ENCODE measurements at places on chromosomes 16 and 17. TPM values are rescaled to one million over a fixed set of nuclear protein-coding genes. Genes with fewer than 3 reads are reported as not detected.
A peak's percentile ranks its signal among the peaks of the same experiment; 100 is the strongest.

GRCh38 chr17:77833769-77834168 lies 124.7 kb upstream of the TNRC6C start:
- DNase-seq: no peak

The DDX42 gene
- 67.2 TPM for total RNA-seq

The NEUROD2 gene
- total RNA-seq: not detected

The ZP2 gene
- total RNA-seq: not detected

DNA sequence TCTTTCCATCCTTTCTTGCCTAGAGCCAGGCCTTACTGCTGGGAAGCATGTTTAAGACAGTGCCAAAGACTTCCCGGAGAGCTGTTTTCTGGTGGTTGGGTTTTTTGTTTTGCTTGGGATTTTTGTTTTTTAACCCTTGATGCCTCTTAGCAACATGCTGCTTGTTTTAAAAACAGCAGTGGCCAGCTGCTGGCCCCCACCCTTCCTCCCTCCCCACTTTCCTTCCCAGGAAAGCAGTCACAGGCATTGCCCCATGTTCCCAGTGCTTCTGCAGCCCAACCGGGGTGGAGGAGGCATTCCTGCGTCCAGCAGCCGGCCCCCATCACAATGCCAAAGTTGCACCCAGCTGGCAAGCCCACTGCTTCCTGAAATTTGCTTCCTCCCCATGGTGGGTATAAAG lies 12.6 kb downstream of the TMEM132E start:
- DNase-seq: no peak

The CCDC144A gene
- total RNA-seq: 10.3 TPM

DNA sequence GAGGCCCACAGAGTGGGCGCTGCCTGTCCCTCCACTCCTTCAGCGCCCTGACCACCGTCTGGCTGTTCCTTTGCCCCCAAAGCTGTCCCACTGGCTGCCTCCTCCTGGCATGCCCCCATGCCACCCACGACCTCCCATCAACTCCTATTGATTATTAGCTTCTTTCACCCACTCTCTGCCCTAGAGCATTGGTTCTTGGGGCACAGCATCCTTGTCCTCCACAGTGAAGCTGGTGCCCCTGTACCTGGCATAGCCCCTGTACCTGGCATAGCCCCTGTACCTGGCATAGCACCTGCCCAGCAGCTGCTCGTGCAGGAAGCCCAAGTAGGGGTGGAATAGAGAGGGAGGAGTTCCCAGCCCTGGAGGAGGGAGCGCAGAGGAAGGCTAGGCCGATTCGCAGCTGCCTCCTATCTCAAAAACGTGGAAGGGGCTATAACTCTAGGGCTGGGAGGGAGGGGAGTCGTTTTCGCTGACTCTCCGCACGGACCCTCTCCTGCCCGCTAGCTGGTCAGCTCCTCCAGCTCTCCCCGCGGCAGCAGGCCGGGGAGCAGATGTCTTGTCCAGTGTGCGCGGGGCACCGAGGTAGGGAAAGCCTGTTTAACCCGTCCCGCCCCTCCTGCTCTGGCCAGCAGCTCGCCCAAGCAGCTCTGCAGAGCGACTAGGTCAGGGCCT lies 5.7 kb upstream of the ACTG1 start:
- peak; percentile 30 for DNase-seq

The XAF1 gene
- total RNA-seq: 1.7 TPM

DNA sequence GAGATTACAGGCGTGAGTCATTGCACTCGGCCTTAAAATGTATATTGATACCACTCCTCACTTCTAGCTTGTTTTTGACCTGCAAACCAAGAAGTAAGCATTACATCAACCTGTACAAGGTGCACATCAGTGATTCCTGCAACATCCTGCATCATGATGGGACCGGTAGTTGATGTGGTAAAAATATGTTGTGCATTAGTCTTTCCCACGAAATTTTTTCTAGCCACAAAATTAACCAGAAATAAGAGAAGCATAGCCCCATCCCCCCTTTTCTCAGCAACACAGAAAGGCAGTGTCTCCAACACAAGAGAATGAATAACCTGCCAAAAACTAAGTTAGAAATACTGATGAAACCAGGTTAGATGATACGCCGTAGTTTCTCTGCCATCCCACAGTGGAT lies 21.1 kb upstream of the NSMCE1 start:
- DNase-seq: no peak

DNA sequence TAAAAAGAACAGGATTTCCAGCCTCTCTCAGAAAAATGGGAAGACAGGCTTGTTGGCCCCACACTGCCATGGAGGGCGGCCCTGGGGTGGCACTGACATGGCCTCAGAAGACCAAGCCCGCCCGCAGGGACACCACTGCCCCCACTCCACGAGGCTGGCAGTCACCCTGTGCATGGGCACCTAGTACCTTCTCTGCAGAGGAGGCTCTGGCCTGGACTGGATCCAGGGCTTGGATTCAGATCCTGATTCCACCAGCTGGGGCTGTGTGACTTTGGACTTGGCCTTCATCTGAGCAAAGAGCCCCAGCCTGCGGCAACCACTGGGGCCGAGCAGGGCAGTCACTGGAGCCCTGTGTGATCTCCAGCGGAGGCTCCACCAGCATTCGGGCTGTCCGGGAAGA lies 16.8 kb upstream of the FASN start:
- no peak for DNase-seq

The IL21R gene
- total RNA-seq: not detected

The PSMD12 gene
- 24.7 TPM for total RNA-seq

DNA sequence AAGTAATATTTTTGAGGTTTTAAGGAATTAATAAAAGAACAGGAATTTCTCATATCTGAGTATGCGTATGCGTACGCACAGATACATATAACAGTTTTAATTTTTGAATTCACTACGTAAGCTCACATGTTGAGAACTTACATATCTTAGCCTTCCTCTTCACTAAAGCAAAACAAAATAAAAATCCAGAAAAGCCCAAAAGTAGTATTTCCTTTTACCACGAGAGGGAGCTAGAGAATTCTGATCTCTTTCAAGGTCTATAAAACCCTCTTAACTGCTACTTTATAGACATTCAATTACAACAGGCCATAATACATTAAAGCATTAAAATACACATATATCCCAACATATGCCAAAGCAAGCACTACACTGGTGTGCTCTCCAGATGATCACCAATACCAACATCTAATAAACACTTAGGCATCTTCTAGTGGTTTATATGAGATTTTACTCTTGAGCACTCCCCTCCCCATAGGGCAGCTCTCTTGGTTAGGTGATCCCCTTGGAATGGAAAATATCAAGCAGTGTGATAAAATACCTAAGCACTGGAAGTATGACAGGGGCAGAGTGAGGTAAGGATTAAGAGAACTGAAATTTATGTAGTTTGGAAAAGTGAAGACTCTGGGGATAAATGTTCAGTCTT lies 94.0 kb downstream of the SKAP1 start:
- DNase-seq: no peak

The UMOD gene
- total RNA-seq: 1.3 TPM

The PIRT gene
- total RNA-seq: 0.03 TPM

The KRTAP9-2 gene
- total RNA-seq: not detected

DNA sequence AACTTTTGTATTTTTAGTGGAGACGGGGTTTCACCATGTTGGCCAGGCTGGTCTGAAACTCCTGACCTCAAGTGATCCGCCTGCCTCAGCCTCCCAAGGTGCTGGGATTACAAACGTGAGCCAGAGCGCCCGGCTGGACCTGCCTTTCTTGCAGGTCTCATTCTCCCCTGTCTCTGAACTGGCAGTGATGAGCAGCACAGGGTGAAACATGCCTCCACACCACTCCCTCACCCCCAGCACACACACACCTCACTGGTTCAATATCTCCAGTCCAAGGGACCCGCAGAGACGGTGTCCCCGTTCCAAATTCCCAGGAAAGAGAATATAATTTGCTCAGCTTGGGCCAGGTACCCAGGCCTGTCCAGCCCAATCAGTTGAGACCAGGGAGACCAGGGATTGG lies 23.3 kb downstream of the SLC5A11 start:
- DNase-seq: no peak

DNA sequence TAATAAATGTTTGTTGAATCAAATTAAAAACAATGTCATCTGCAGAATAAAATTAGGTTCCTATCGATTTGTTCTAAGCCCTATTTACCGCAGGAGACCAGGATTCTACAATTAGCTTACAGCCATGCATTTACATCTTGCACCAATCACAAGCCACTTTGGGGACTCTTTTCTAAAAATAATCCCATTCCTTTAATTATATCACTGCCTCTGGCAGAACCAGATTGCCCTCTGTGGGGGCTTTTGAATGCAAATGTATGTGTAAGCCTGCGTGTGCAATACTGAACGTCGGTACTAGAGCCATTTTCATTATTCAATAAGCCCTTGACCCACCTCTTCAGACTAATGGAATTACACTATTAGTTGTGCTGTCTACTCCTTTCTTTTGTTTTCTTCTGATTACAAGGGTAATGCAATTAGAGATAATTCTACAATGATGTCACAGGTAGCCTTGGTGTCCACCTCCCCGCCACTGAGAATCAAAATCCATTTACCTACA lies 391.3 kb upstream of the XYLT1 start:
- no peak for DNase-seq

The MAP2K4 gene
- total RNA-seq: 18.8 TPM

The CDRT15 gene
- total RNA-seq: not detected

DNA sequence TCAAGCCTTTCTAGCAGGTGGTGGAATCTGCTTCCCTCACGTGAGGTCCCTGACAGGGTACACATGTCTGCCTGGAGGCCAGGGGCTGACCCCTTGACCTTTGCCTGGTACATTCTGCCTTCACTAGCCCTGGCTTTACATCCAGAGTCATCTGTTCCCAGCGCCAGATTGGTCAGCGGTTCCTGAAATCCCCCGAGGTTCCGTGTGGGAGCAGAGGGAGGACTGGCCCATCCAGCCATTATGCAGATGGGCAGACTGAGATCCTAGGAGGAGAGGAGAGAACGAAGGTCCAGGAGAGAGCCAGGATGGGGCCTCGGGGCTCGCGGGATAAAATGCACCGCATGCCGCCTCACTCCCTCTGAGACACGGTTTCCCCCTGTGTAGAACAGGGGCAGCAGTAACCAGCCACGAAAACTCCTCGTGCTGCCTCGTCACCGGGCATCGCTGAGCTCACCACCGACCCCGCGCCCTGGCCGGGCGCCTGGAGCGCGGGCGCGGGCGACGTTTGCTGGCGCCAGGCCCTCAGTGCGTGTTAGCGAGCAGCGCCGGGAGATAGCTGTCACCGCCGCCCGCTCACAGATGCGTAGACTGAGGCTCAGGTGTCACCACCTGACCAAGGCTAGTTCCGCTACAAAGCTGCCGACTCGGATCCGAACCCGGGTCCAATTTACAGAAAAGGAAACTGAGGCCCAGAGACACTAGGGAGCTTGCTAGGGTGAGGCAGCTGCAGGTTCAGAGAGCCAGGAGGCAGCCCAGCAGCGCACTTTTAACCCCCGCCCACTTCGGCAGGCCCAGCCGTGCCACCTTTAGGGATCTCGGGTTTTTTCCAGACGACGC lies 811 bp upstream of the MAP2K3 start:
- DNase-seq: peak; percentile 73

DNA sequence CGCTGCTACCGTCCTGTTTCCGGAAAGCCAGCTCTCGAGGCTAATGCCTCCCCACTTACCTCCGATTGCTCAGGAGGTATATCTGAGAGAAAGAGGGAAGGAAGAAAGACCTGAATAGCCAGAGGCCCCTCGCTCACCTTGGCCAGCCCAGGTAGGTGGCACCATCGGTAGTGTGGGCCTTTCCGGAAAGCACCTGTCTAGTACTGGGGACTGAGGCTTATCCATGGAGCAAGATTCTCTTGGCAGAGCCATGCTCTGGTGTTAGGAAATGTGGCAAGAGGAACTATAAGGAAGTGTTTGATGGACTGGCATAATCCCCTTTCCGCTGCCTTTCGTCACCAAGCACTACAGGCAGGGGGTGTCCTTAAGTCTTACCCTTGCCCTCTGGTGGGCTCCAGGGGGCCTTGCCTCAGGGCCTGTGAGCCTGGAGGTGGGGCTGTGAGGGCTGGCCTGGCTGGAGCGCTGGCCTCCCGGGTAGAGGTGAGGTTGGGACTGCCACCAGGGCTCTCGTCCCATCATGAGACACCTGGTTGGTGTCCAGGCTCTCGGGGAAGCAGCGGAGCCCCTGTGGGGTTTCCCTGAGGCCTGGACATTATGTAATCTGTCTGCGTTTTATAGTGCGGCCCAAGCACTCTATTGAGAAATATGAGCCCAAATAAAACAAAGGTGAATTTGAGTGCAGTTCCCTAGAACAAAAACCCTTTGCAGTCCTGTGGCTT lies 2.9 kb downstream of the CMIP start:
- peak; percentile 51 for DNase-seq

GRCh38 chr17:164303-165235 lies 16.9 kb downstream of the DOC2B start:
- peak; percentile 46 for DNase-seq

The HBQ1 gene
- total RNA-seq: not detected

The GGT6 gene
- total RNA-seq: 28.5 TPM

GRCh38 chr16:11689031-11689840 lies 21.0 kb downstream of the SNN start:
- no peak for DNase-seq

DNA sequence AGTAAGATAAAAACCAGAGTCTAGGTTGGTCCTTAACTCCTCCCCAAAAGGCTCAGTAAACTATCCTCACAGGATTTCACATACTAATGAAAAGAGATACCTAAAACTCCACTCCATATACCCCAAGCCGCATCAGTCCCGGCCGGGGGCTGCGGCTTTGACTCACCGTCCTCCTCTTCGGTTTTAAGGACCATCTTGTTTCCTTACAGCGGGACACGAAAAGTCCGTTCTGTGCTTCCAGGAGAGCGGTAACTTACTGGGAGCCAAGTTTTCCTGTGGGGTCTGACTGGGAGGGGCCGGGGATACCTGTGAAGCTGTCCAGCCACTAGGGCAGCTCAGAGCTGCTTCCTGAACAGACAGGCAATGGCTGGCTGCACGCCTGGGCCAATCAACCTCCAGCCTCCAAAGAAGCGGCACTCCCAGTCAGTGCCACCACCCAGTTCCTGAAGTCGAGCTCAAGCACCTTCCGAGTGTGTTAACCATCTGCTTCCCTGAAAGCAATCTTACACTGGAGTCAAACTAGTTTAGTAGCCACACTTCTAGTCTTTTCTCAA lies 45.5 kb downstream of the CYTH1 start:
- DNase-seq: peak; percentile 88

- no peak for DNase-seq
Measured at GRCh38 chr17:6166492-6167179, 96.5 kb downstream of the WSCD1 start.

All from pancreas (tissue), 10 donors.